ENCODE measurements at places on chromosomes 7 and 10. TPM values are rescaled to one million over a fixed set of nuclear protein-coding genes. Genes with fewer than 3 reads are reported as not detected.

CTTNBP2 gene
- 13.1 TPM for total RNA-seq

CPA4 gene
- 2.4 TPM for total RNA-seq

HACD1 gene
- 42.4 TPM for total RNA-seq

CH25H gene
- 0.21 TPM for total RNA-seq

ASAH2 gene
- total RNA-seq: 1.2 TPM

PLEKHA8 gene
- total RNA-seq: 14.4 TPM

Data from tongue (tissue), 3 donors.